Psoas muscle (tissue), 8 donors: ENCODE measurements at places on chromosomes 16 and 17.

DNA sequence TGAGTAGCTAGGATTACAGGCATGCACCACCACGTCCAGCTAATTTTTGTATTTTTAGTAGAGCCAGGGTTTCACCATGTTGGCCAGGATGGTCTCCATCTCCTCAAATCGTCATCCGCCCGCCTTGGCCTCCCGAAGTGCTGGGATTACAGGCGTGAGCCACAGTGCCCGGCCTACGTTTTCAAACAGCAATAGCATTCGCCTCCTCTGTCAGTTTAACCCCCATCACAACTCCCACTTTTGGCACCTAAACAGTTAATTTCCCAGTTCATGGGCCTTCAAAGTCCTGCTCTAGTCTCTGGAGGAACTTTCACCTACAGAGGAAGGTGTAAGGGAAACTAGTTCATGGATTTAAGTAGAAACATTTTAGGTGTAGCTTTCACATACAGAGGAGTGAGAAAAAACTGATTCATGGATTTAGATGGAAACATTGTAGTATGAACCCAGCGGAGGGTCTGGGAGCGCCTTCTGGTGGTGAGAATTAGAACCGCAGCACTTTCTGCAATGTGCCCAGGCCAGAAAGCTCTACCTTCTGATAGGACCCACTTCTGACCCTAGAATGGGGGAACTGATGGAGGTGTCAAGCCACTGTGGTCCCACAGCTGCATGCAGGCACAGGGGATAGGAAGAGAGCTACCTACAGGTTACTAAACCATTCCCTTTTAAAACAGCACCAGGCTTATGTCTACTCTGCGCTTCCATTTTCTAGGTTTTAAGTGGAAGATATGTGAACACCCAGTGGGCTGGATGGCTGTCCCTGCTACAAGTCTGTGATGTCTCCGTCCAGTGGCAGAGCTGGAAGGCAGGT lies 12.0 kb upstream of the MEOX1 start:
- peak; percentile 77 for DNase-seq

DNA sequence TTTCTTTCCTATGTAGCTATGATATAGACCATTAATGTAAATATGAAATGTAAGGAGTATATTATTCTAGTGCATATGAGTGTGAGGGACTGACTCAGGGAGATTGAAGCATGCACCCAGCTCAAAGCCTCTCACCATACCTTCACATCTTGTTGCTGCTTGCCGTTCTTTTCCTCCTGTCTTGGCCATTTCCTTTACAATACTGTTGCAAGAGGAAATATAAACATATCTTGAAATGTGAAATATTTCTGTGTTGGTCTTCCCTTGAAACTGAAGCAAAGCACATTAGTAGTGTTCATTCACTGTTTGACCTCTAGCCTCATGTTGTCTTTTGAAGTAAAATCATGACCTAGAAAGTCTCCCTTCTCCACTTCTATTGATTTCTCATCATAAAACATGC lies 46.6 kb downstream of the PHKB start:
- no peak for DNase-seq

DNA sequence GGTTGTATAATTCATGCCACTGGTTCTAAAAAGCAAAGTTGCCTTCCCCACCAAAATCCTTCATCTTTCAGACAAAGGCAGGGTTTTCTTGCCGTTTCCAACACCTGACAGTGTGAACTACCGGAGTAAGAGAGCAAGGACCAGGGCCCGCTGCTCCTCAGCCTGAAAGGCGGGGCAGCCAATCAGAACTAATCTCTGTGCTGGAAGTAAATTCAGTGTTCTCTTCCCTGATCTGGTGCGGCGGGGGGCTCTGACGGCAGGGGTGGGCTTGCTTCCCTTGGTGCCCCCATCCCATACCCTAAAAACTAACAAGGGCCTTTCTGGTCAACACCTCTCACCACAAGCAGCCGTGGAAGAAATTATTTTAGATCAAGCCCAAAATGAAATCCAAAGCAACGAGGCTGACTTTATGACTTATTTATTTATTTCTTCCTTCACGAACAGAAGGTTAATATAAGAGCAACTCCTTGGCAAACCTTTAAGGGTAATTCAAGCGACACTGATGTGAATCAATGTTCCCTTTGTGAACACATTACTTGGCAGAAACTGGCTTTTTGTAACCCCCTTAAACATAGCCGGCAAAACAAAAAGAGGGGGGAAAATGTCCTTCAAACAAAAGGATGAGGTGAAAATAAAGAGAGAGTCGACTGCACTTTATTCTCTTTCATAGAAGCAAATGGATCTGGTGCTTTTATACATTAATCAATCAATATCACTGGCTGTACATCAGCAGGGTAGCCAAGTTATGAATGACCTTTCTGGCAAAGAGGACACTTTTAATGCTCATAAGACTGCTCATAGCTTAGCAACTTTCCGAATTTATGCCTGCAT lies 189.9 kb downstream of the ZFHX3 start:
- no peak for DNase-seq

GRCh38 chr17:28563475-28563874 lies 7.8 kb downstream of the PIGS start:
- DNase-seq, result no peak

DNA sequence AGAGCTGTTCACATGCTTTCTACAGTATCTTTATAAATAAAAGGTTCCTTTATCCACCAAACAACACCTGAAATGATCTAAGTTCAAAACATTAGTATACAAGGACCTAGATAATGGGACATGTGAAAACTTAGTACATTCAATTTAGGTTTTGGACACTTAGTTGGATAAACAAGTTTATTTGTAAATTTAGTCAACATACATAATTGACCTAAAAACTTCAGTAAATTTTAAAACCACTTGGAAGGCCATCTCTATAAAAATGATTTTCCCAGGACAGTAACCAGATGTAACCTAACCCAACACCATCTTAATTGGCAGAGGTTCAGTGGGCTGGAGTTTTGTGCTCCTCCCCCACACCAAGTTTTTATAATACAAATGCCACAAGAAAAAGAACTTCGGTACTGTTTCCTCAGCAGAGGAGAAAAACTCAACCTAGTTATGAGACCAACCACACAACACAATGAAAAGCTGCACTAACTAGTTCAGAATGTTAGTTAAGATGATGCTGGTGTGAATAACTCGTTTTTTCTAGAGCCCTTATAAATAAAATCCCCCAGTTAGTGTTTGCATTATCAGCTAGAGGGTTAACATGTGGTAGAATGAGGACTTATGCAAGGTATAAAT lies 7.2 kb upstream of the UNK start:
- no peak for DNase-seq

GRCh38 chr17:31570951-31571892 lies 179.7 kb downstream of the RAB11FIP4 start:
- peak; percentile 88 for DNase-seq

DNA sequence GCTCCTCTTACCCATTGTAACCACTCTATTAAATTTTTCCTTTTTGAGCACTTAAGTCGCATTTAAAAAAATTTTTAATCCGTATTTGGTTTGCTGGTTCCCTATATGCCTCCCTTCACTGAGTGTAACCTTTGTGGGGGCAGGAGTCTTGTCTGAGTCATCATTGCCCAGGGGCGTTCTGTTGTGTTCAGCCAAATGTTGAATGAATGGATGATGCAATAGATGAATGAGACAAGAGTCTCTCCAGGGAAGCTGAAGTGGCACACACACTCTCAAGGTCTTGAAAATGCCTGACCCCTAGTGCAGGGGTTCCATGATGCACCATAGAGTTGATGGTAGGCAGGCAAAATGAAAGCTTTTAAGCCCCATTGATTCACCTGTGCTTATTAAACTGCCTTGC lies 123.0 kb upstream of the RBFOX1 start:
- DNase-seq, result no peak

- no peak for DNase-seq
Measured at GRCh38 chr16:7871979-7872378, 539.3 kb downstream of the RBFOX1 start.

GRCh38 chr16:13856811-13857511 lies 63.0 kb upstream of the ERCC4 start:
- no peak for DNase-seq

- DNase-seq, result no peak
Measured at GRCh38 chr17:33375103-33375502, 82.0 kb upstream of the ASIC2 start.

DNA sequence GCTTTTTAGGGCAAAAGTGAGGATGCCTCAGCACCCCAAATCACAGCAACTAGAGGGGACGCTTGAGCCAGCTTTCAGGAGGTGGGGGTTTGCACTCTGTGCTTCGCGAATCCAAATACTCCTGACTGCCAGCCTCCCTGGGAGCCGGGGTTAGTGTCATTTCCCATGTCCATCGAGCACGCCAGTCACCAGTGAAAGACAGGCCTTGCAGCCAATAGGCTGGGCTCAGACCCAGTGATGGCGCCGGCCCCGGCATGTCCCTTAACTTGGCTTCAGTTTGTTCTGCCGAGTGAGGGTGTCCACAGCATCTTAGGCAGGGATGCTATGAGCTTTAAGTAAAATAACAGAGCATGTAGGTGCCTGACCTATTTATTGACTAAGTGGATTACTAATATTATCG lies 50.9 kb upstream of the CDC42EP4 start:
- DNase-seq, result no peak

DNA sequence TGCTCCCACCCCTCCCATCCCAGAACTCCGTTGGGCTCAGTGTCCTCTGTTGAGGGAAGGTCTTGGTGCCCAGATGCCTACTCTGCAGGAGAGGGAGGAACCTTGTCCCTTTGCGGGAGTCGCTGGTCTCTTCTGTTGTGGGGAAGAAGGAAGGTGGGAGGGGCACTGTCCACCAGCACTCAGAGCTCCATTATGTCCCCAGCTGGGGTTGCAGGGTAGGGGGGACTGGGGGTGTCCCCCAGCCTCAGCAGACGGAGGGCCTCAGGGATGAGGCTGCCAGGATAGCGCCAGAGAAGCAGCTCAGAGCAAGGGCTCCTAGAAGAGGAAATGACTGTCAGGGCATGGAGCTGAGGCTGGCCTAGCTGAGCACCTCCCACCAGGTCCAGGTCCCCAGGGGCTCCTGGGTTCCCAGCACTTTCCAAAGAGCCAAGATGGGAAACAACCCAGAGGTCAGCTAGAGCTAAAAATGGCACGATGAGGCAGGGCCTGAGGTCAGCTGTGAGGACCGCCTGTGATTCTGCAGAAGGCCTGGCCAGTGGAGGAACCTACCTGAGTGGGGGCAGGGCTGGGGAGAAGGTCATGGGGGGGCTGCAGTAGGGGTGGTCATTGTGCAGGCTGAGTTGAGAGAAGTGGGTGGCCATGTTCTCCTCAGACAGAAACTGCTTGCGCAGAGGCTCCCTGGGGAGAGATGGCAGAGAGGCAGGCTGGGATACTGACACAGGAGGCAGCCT lies 893 bp downstream of the HCFC1R1 start:
- peak; percentile 74 for DNase-seq

GRCh38 chr17:7674934-7675333 lies 12.4 kb downstream of the TP53 start:
- no peak for DNase-seq

GRCh38 chr17:65629234-65629690 lies 67.8 kb upstream of the AXIN2 start:
- no peak for DNase-seq

- DNase-seq, result peak; percentile 50
Measured at GRCh38 chr16:85004587-85005205, 6.6 kb downstream of the ZDHHC7 start.

GRCh38 chr17:29905086-29905878 lies 24.7 kb downstream of the SSH2 start:
- DNase-seq, result no peak

- DNase-seq, result no peak
Measured at GRCh38 chr16:85300406-85300968, 188.2 kb upstream of the CIBAR2 start.

DNA sequence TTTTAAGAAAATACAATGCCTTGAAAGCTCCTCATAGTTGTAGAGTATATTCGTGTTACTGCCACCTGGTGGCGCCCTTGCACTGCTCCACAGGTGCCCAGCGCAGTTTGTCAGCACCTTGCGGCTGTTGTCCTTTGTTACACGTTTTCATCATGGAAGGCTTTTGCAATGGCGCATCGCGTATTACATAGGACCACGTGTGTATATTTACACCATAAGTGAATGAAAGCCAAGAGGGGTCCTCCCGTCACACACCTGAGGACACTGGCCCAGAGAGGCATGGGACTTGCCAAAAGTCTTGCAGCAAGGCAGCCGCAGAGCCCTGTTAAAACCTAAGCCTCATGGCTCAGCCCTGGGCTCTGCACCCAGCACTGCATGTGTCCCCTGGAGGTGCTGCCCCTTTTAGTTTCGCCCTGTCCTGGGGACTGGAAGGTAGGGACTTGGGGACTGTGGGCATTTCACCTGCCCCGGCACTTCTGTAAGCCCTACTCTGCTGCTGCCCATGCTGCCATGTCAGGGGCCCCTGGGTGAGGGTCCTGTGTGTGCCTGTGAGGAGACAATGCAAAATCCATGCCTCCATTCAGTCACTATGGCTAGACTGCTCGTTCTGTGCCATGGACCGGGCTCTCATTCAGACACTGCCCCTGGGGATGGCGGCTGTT lies 24.3 kb downstream of the POLR3E start:
- peak; percentile 70 for DNase-seq

DNA sequence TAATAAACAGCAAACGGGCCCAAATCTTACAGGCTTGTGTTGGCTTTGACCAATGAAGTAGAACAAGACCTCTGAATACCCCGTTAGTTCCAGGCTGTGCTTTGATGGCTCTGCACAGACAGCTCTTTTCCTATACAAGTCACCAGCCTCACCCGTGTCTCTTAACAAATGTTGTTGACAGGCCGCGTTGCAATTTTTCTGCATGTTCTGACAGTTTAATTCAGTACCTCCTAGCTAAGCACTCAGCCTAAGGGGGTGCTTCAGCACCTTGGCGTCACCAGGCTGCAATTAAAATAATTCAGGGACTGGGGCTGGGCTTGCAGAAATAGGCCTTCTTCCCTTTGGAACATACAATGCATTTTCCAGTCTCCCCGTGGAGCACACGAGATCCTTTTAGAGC lies 500.1 kb downstream of the MAF start:
- DNase-seq, result no peak

DNA sequence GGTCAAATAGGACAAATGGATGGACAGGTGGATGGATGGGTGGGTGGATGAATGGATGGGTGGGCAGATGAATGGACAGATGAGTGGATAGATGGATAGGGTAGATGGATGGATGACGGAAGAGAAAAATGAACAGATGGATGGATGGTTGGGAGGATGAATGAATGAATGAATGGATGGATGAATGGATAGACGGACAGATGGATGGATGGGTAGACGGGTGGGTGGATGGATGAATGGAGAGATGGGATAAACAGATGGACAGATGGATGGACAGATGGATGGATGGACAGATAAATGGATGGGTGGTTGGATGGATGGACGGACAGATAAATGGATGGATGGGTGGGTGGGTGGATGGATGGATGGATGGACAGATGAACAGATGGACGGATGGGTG lies 232.8 kb downstream of the GRIN2A start:
- no peak for DNase-seq

GRCh38 chr17:51064061-51064735 lies 56.5 kb downstream of the SPAG9 start:
- no peak for DNase-seq

GRCh38 chr17:13518261-13519000 lies 83.3 kb downstream of the HS3ST3A1 start:
- DNase-seq, result no peak

GRCh38 chr16:5336941-5337340 lies 239.3 kb upstream of the EEF2KMT start:
- no peak for DNase-seq
